ENCODE measurements at places on chromosomes 12 and 14.
A peak's percentile ranks its signal among the peaks of the same experiment; 100 is the strongest.

GRCh38 chr12:94592080-94592479, 58.3 kb downstream of the TMCC3 start:
- DNase-seq = no peak

DNA sequence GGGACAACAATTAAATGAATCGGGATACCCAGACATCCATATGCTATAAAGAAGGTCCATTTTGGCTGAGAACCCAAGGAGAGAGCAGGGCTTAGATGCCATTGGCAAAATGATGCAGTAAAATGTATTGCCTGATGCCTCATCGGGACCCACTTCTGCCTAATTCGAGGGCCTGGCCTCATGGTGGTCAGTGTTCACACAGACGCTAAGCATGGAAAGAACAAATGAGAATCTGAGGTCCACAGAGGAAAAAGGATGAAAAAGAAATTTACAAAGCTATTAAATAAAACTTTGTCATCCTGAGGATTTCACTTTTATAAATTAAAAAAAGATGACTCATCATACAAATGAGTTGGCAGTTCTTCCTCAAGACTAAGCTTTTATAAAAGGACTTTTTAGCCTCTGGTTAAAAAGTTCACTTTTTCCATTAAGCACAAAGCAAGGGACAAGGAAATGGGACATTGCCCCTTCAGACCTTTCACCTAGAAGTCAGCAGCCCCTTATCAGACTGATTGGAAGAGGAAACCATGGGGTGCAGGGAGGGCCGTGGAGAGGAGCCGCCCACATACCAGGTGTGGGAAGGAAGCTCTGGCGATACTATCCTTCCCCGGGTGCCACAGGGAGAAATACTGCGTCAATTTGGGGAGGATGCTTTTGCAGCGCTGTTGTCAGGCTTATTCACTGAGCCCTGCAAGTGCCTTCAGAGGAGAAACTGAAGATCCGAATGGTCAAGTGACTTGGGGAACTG, 176.0 kb downstream of the EGLN3 start:
- DNase-seq = no peak

- no peak for DNase-seq
Observed at GRCh38 chr14:104096318-104096717, 10.8 kb downstream of the ASPG start.

GRCh38 chr14:76832503-76832988, 6.3 kb downstream of the LRRC74A start:
- no peak for DNase-seq

GRCh38 chr12:115619889-115620288, 657.6 kb downstream of the MED13L start:
- no peak for DNase-seq

DNA sequence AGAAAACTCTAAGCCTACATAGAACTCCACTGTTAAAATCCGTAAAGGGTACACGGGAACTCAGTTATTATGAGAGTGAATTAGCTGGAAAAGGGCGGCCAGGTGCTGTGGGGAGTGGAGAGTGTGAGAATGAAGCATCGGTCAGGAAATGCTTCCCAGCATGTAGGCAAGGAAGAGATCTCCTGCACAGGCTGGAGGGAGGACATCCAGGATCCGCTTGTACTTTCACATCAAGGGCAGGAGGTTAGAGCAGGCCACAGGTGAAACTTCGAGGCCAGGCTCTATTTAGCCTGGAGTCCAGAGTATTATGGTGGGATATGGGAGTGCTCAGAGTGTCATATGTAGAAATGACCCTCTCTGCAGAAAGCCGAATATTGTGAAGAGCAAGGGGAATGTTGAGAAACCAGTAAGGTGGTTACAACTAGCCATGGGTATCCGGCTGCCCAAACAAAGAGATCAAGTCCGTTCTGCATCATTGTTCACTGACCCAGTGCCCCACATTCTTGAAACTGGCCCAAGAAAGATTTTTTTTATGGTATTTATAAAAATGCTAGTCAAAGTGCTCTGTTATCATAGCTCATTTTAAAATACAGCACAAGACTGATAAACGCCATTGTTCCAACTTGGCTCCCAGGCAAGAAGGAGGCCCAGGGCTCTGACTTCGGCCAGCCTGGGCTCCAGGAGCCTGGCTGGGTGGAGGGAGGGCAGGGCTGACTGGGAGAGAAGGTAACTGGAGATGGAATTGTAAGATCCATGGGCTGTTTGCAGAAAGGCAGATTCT, 79.4 kb upstream of the HIF1A start:
- no peak for DNase-seq

DNA sequence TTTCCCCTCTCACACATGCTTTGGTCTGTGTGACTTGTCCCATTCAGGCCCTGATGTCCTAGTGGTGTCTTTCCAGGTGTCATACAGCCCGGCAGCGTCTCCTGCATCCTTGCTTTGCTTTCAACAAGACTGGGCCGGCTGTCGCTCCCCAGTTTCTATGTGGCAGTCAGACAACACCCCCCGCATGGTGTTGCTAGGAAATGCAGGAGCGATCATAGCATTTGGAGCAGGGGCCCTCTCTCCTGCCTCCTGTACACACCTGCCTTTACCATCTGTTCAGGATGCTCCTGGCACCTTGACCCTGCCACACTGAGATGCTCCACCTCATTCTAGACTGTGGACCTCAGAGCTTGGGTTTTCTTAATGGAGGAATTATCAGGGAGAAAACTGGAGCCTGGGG, 29.5 kb downstream of the CACNA1C start:
- DNase-seq = no peak

GRCh38 chr12:95516757-95517156, 34.5 kb downstream of the USP44 start:
- no peak for DNase-seq

DNA sequence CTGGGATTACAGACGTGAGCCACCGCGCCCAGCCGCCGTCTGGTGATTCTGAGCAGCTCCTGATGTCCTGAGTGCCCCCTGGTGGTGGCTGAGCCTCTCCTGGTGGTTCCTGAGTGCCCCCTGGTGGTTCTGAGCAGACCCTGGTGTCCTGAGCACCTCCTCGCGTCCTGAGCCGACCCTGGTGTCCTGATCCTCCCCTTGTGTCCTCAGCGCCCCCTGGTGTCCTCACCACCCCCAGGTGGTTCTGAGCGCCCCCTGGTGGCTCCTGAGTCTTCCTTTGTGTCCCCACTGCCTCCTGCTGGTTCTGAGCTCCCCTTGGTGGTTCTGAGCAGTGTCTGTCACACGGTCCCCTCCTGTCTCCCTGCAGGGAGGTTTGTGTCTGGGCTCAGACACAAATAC, 1304.9 kb downstream of the TMEM121 start:
- peak; percentile 54 for DNase-seq

GRCh38 chr12:122747224-122748135, 5.1 kb upstream of the DENR start:
- DNase-seq = no peak

DNA sequence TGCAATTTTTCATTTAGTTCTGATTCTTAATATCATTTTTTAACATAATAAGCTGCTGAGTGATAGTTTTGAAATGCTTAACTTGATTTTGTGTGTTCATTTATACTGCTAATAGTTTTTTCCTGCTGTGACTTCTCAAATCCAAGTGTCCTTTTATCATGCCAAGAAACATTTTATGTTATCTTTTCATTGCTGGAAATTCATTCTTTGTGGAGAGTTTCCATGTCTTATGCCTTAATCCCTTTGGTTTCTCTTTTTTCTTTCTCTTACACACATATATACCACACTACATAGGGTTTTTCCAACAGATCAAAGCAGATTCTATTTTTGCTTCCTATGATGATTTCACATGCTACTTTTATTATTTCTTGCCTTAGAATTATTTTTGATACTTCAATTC, 981.1 kb downstream of the SLC6A15 start:
- DNase-seq = no peak

- DNase-seq = no peak
Observed at GRCh38 chr14:38063711-38064320, 143.9 kb upstream of the SSTR1 start.

DNA sequence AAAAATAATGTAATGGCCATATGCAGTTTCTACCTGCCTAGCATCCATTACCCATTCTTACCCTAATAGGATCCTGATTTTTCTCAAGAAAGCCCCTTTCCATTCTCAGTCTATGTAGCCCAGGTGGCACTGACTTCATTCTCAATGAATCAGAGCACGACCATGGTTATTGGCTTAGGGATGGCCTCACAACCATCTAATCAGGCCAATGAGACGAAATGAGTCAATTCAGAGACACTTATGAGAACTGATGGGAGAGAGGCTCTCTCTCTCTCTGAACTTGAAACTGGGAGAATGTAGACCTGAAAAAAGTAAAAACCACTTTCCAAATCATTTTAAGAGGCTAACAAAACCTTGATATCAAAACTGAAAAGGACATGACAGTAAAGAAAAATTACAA, 45.3 kb upstream of the OXA1L start:
- no peak for DNase-seq

GRCh38 chr14:22563987-22564386, 25.0 kb downstream of the DAD1 start:
- DNase-seq = no peak

- DNase-seq = no peak
Observed at GRCh38 chr14:96125536-96125935, 79.1 kb upstream of the BDKRB2 start.

DNA sequence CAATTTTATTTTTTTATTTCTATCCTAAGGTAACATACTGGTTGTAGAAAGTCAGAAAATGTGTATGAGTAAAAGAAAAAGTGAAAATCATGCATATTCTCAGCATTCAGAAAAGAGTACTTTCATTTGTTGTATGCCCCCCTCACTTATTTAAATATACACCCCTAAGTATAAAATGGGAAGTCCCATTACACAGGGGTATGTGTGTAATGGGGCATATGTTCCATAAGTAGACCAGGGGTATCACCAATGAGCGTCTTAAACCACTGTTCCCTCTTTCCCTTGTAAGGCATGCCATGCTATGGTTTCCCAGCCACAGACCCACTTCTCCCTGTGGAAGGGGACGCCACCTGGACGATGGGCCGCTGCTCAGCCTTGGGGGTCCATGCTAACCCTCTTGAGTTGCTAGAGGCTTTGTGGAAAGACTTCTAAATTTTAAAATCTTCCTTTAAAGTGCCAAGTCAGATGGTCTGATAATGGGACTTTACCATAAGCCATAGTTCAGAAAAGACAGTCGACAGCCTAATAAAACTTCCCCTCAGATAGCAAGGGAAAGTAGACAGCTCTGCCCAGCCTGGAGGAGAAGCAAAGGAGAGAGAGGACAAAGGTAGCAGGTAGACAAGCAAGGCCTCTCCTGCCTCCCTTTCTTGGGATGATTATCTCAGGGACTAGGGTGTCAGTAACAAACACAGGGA, 118.2 kb downstream of the ZFP36L1 start:
- DNase-seq = no peak

DNA sequence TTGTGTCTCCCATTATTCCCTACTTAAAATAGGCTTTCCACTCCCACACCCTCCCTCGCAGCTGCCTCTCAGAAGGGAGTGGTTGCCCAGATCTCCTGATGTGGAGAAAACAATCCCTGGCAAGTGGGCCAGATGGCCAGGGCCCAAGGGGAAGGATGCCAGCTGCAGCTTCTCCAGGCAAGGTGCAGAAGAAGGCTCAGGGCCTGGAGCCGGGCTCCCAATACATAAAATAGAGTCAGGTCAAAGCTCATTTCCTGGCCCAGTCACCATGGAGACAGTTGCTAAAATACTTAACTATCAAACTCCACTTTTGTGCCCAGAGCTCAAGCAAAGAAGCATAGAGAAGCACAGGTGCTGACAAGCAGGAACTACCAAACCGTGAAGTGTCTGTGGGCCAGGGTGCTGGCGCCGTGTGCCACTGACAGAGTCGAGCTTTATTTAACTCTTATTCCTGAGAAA, 45.7 kb upstream of the ITPR2 start:
- DNase-seq = no peak

DNA sequence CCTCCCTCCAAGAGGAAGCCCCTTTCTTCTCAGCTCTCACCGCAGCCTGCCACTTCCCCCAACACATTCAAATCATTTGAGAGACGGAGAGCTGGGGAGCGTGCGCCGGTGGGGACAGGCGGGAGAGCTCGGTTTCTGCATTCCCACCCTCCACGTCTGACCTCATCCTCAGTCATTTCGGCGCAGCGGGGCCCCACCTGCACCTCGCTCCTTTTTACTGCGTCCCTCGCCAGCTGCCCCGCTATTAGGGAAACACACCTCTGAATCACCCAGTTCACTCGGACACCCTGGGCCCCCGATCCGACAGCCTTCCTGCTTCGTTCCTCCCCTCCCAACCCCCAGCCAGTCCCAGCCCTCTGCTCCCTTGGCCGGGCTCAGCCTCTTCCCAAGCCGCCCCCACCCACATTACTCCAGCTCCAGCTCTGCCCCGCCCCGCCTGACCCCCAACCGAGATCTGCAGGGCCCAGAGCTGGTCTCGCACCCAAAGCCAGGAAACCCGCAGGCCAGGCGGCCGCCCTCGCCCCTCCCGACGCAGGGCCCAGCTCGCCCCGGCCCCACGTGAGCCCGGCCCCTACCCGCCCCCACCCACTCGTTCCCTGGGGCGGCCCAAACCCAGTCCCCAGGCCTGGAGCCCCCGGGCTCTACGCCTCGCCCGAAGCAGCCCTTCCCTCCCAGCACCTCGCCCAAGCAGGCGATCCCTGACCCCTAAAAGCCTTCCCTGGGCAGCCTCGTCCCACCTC, 783 bp downstream of the CORO1C start:
- peak; percentile 14 for DNase-seq

GRCh38 chr12:32273712-32274111, 125.6 kb upstream of the FGD4 start:
- DNase-seq = peak; percentile 13

- no peak for DNase-seq
Observed at GRCh38 chr12:100058482-100059029, 73.8 kb upstream of the ANKS1B start.

DNA sequence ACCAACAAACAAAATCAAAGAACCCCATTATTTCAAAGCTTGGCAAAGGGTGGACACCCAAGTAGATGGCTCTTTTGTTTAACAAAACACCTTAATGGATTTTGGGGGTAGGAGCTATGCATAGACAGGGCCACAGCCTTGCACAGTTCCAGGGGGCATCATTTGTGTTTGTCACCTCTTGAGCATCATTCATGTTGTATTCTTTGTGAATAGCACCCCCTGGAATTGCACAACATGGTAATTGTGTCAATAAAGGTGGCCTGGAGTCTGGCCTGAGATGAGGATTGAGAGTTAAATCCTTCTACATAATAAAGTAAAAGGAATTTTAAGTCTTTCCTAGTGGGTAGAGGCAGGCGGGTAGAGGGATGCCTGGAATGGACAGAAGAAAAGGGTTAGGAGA, 3.3 kb upstream of the FRS2 start:
- no peak for DNase-seq

DNA sequence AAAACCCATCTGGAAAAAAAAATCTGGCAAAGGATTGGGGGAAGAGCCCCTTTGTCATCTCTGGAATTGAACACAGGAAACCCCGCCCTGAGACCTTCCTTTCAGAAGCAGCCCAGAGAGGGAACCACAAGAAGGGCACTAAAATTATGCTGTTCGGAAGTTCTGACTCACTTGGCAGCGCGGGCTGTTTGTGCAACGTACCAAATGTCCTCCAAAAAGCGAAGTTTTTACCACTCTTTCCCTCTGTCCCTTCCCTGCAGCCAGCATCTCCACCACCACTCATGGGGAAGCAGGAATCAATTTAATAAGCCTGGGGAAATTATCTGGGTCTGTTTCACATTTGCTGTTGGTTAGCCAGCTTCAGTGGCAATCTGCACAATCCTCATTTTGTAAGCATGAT, 3.2 kb upstream of the SYNE3 start:
- DNase-seq = peak; percentile 67

Data from activated CD4-positive, alpha-beta T cell treated with anti-CD3 and anti-CD28 coated beads, Interleukin-2, amount 50 U/mL, for 1 hour (primary cell).